ENCODE measurements at places on chromosomes 3 and 15. TPM values are rescaled to one million over a fixed set of nuclear protein-coding genes. Genes with fewer than 3 reads are reported as not detected.

The GALNT15 gene
- total RNA-seq = 2.5 TPM

- DNase-seq = no peak
Observed at GRCh38 chr3:34070831-34071585, 272.6 kb downstream of the PDCD6IP start.

DNA sequence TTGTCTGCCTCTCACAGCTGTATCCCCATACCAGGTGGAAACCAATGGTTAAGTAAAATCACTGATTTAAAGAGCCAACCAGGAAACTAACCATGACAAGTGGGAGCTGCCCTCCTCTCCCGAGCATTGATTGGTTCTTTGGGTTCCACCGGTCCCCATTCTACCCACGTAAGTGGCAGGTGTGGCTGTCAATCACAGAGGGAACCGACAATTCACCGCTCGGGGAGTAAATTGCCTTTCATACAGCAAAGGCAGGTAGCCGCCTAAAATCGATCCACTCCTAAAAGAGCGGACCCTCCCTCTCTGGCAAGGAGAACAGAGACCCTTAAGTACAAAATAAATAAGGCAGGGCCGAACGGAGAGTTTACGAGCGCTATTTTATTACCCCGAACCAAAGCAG is 1.2 kb downstream of the ERC2 start:
- DNase-seq = no peak

DNA sequence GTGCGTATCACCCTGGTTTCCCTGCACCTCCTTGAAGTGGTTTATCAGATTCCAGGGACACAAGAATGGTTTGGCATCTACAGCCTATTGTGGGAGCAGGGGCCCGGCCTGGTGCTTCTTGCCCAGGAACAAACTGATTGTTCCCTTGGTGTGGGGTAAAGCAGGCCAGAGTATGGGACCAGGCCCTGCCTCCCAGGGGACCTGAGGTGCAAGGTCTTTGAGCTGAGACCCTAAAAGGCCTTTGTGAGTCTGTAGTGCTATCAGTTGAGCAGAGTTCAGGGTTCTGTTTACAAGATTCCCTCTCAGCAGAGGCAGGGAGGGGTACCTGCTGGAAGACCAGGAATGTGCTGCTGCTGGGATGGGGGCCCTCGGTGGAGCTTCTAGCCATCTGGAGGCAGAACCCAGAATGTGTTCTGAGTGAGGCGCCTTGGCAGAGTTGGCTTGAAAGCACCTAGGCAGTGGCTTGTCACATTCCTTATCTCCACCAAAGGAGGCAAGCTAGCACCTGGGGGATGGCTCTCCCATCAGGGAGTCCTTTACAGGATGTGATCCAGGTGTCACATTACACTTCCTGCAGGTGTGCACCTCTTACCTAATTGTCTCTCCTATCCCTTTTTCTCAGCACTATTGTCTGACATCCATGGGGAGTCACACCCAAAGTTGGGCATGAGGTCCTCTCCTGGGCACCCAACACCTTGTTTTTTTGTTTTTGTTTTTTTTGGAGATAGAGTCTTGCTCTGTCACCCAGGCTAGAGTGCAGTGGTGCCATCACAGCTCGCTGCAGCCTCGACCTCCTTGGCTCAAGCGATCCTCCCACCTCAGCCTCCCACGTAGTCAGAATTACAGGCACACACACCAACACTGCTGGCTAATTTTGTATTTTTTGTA is 13.1 kb downstream of the FLNB start:
- DNase-seq = no peak

GRCh38 chr15:84606653-84607120 is 5.9 kb downstream of the ZSCAN2 start:
- no peak for DNase-seq

The KY gene
- total RNA-seq = 7.2 TPM

DNA sequence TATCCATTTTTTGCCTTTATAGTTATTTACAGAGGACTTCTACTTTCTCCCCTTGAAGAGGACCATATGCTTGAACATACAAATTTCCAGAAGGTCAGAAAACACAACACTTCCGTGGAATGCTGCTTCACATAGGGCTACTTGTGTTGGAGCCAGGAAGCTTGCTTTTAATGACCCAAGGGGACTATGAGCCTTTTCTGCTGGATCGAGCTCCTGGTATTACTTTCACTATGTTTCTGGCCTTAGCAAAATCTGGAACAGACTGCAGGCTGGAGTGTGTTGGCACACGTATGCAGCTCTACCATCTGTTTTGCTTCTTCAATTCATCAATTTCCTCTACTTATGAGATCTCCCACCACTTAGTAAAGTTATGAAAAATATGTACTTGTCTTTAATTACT is 69.3 kb upstream of the CBLB start:
- peak; percentile 84 for DNase-seq

The LRTM1 gene
- total RNA-seq = 7.4 TPM

The PCSK6 gene
- 20.9 TPM for total RNA-seq

The CPLX3 gene
- 0.20 TPM for total RNA-seq

GRCh38 chr15:74957476-74958035 is 984 bp upstream of the RPP25 start:
- no peak for DNase-seq

- no peak for DNase-seq
Observed at GRCh38 chr15:46489276-46489675, 854.4 kb downstream of the SQOR start.

The OSTN gene
- 0.10 TPM for total RNA-seq

DNA sequence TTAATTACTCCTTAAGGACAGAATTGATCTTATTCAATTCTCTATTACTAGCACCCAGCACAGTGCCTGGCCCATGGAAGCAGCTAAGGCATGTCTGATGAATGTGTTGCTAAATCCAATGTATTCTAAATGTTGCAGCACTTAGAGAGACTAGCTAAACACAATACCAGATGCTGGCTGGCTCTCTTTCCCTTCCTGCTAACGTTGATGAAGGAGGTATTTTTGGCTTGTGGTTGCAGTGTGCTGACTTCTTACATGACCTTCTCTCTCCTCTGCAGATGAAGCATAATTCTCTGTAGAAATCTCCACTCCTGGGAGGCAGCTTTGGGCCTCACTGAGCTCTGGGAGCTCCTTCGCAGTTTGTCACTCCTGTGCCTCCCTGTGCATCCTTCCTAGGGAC is 183.6 kb downstream of the PEX5L start:
- no peak for DNase-seq

GRCh38 chr3:30673425-30674341 is 67.3 kb downstream of the TGFBR2 start:
- no peak for DNase-seq

GRCh38 chr15:28888900-28889299 is 3.1 kb downstream of the APBA2 start:
- no peak for DNase-seq

GRCh38 chr15:95259965-95260364 is 1028.6 kb downstream of the MCTP2 start:
- DNase-seq = no peak

- DNase-seq = peak; percentile 75
Observed at GRCh38 chr3:46662771-46663551, 30.5 kb downstream of the ALS2CL start.

The DET1 gene
- total RNA-seq = 8.0 TPM

- DNase-seq = no peak
Observed at GRCh38 chr3:42257007-42257406, 9.0 kb downstream of the CCK start.

DNA sequence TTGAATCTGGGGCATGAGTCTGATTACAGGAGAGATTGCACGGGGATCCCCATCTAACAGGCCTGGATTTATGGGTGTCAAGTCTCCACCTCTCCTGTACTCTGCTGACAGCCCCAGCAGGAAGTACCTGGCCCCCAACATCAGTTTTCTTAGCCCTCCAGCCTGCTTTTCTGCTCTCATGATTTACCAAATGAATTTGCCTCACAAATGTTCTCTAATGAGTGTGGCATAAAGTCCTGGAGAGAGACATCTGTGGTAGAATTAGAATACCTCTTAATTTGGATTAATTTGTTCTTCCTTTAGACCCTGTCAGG is 60.1 kb downstream of the FNDC3B start:
- DNase-seq = no peak

GRCh38 chr3:126208182-126208581 is 27.8 kb upstream of the ALDH1L1 start:
- DNase-seq = no peak

DNA sequence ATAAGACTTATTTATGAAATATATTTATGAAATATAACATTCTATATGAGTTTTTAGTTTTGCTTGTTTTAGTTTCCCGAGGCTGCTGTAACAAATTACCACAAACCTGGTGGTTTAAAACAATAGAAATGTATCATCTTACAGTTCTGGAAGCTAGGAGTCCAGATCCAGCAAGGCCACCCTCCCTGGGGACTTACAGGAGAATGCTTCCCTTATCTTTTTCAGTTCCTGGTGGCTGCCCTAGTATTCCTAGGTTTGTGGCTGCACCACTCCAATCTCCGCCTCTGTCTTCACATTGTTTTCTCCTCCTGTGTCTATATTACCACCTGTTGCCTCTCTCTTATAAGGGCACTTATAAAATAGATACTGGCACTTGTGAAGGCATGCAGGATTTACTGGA is 877.8 kb downstream of the TUSC7 start:
- DNase-seq = no peak

DNA sequence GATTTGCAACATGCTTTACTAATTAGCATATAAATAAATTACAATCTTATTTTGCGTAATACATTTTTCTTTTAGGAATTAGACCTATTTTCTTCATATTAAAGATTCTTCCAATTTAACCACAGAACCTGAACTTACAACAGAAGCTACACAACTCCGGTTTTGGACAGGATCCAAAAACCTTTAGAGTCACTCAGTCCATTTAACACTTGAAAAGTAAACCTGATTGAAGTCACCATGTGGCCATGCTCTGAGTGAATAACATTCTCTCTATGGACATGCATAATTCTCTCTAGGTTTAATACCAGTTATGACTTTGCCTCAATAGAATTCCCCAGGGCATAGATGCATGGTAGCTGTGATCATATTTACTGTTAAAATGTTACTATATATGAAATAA is 751.0 kb downstream of the VGLL3 start:
- no peak for DNase-seq

DNA sequence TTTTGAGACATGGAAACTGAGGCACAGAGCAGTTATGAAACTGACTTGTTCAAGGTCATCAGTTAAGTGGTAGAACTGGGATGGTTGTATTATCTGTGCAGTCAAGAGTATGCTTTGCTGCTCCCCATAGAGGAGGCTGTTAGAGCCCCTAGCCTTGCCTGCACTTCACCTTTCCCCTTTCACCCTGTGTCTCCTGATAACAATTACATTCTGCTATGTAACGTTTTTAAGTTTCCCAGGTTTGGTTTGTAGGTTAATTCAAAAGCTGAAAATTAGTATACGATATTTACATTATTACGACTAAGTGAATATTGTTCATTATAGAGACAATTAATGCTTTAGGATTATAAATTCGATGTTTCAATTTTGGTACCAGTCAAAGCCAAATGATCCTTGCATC is 89.9 kb downstream of the ECT2 start:
- DNase-seq = no peak

DNA sequence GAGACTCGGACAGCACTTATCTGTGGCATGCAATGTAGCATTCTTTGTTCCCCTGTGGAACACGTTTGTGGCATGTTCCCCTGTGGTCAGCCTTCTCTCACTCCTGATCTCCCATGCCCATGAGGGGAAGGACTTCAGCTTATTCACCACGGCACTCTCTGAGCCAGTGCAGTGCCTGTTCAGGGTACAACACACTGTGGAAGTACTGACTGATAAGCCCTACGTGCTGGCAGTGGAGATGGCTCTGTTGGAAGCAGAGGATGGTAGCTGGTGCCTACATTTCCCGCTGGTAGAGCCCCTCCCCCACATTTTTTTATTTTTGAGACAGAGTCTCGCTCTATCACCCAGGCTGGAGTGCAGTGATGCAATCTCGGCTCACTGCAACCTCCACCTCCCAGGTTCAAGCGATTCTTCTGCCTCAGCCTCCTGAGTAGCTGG is 43.5 kb upstream of the ETV5 start:
- DNase-seq = no peak

DNA sequence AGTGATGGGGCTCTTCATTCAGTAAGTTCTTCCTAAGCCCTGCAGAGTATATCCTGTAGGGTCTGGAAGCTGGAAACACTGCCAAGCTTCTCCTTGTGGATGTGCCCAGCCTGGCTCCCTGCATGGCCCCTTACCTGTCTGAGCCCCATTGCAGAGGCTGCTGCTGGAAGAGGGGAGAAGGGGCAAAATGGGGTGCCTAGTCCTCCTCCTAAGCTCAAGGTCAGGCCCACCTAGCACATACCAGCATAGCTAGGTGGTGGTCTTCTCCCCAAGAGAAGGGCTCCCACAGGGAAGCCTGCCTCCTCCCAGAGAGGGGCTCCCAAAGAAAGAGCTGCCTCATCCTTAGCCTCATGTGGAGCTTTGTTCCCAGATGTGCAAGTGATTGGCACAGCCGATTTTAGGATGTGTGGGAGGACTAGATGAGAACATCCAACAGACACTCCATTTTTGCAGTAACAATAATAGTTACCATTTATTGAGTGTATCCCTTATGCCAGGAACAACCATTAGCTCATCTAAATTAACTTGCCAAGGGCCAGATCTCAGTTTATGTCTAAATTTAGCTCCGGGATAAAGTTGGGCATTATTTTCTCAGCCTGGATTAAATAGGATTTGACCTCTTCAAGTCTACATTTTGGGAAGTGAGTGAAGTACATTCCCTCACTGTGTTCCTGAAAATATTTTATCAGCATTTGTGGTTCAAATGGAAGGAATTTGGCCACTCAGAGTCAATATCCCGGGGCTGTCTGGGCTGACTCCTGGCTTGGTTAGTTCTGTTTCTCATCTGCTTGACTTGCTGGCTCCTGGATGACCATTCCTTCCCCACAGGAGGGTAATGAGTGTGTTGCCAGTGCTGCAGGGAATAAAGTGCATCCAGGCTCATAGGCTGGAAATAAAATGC is 291.1 kb upstream of the ROPN1 start:
- no peak for DNase-seq

- no peak for DNase-seq
Observed at GRCh38 chr15:40360015-40360414, 2.0 kb downstream of the DISP2 start.

The DOCK3 gene
- total RNA-seq = 0.89 TPM

The FRMD5 gene
- total RNA-seq = 0.69 TPM

- DNase-seq = peak; percentile 12
Observed at GRCh38 chr3:170437176-170437575, 18.5 kb downstream of the CLDN11 start.

DNA sequence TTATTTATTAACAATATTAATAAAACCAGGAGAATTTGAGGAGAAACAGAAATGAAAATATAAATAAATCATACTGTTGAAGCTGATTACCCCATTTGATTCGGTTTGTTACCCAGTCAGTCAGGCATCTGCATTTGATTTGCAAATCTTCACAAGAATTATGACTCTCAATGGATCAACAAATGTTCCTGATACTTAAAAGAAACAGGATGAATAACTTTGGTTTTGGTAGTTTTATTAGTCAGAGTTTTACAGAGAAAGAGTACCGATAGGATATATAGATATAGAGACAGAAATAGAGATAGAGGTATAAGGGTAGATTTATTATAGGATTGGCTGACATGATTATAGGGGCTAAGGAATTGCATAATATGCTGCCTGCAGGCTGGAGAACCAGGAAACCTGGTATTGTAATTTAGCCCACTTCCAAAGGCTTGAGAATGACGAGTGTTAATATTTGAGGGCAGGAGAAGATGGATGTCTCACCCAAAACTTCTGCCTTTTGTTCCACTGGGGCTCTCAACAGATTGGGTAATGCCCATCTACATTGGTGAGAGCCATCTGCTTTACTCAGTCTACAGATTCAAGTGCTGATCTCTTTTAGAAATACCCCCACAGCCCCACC is 241.6 kb upstream of the COL8A1 start:
- DNase-seq = no peak
